ENCODE measurements at places on chromosomes 3 and 15.

DNA sequence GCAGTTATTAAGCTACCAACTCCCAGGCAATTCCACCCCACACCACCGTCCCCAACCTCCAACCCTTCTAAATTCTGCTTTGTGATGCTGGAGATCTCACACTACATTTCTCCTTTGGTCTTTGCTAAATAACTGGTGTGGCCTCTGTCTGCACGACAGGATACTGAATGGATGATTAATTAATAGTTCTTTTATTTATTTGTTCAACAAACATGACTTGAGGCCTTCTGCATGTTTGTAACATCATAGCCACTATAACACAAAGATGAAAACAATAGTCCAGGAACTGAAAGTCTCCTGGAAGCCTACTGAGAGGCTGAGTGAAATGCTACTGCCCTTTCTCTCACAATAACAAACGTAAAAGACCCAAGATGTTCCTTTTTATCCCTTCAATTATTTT lies 609.5 kb upstream of the UBE2E2 start:
- DNase-seq = no peak

- DNase-seq = no peak
These were observed 173.1 kb upstream of the CHRNA7 start for GRCh38 chr15:31857194-31857593.

- no peak for DNase-seq
These were observed 73.1 kb upstream of the COL8A1 start for GRCh38 chr3:99565331-99565730.

GRCh38 chr15:64897345-64897985 lies 14.2 kb upstream of the ANKDD1A start:
- no peak for DNase-seq

GRCh38 chr15:35934383-35935049 lies 388.6 kb upstream of the DPH6 start:
- DNase-seq = no peak

GRCh38 chr3:146817704-146818103 lies 212.6 kb upstream of the PLSCR5 start:
- DNase-seq = no peak

DNA sequence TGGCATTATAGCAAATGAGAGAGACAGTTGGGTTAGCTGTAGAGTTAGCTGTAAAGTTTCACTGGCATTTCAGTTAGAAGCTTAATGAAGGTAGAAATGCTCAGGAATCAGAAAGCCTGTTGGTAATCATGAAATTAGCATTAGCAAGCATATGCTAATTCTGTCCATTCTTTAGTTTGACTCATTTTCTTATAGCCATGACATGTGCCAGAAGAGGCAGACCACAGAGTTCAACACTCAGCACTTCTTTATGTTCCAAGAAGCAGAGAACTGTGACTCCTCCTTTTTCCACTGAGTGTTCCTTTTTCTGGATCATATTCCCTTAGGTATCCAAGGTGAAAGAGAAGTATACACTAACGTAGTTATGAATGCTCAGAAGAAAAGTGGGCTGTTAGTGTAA lies 276.2 kb upstream of the SGO1 start:
- DNase-seq = no peak

DNA sequence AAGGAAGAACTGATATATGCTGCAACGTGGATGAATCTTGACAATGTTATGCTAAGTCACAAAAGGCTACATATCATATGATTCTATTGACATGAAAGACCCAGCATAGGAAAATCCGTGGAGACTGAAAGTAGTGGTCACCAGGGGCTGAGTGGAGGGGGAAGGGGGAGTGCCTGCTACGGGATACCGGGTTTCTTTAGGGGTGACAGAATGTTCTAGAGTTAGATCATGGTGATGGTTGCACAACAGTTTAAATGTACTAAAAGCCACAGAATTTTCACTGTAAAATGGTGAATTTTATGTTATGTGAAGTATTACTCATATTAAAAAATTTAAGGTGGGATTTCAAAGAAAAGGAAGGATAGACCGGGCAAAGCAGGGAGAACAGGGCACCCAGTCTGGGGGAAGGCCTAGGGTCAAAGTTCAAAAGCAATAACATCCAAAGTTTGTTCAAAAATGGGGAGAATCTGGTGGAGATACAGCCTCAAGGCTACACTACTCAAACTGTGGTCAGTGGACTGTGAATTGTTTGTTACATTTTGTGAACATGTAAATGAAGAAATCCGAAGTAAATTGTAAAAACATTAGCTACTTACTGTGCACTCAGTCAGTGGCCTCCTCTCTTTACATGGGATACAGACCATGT lies 74.2 kb upstream of the FNDC3B start:
- no peak for DNase-seq

- no peak for DNase-seq
These were observed 42.2 kb downstream of the SYN2 start for GRCh38 chr3:12046406-12046805.

DNA sequence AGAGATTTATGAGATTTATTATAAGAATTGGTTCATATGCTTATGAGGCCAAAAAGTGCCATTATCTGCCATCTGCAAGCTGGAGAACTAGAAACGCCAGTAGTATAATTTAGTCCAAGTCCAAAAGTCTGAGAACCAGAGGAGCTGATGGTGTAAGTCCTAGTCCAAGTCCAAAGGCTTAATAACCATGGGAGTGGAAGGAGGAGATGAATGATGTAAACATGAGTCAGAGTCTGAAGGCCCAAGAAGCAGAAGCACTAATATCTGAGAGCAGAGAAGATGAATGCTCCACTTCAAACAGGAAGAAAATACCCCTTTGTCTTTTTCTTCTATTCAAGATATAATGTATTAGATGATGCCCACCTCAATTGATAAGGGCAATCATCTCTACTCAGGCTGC lies 185.7 kb downstream of the CGGBP1 start:
- no peak for DNase-seq

DNA sequence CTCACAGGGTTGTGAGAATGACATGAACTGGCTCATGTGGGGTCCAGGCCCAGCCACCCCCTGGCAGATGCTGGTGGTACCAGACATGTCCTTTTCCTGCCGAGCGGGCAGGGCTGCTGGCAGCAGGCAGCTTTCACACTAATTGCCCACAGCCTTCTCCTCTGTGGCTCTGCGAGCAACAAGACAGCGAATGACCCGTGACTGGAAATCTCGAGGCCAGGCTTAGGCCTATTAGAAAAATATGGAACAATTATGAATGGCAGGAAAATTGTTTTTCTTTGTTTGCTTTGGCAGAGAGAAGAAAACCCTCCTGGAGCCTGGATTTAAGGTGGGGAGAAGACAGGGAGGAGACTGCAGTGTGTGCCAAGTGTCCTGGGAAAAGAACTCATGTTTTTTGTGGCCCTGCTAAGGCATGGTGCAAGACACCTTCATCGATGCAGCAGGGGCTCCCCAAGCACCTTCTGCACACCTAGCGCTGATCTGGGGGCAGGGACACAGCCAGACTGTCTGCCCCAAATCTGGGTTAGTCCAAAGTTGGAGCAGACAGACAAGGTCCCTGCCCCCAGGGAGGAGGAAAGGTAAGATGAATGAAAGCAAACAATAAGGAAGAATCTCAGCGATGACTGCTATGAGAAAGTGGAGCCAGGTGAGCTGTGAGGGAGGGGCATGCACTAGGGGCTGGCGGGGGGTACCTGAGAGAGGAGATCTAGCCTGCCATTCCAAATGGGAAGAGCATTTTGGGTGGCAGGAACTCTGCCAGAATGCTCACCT lies 193.8 kb upstream of the TLE3 start:
- DNase-seq = no peak

DNA sequence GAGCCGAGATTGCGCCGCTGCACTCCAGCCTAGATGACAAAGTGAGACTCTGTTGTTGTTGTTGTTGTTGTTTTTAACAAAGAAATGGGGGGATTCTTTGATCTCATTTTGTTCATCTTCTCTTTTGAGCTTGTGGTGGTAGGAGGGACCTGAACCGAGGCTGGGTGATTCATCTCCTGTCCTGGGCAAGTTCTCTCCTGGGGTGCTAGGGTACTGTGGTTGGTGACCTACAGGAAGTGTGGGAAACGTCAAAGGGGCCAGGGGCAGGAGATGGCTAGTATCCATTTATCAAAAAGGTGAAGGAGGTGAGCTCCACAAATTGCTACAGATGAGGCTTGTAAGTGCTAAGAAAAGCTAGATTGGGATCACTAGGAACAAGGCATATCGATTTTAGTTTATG lies 14.3 kb downstream of the PPCDC start:
- no peak for DNase-seq

DNA sequence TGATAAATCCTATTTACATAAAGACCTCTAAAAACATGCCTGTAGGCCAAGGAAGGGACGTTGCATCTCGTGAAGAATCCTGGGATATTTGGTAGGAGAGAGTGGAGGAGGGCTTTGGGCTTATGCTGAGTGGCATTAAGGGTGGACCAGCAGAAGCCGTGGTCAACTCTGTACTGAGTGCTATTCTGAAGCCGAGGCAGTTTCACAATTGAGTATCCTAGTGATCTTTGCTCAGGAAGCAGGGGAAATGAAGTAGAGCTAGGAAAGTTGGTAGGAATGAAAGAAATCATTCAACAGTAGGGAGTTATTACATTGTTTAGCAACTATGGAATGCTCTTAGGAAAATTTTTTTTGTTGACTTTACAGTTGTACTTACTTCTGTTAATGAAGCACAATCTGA lies 24.2 kb downstream of the MCTP2 start:
- no peak for DNase-seq

DNA sequence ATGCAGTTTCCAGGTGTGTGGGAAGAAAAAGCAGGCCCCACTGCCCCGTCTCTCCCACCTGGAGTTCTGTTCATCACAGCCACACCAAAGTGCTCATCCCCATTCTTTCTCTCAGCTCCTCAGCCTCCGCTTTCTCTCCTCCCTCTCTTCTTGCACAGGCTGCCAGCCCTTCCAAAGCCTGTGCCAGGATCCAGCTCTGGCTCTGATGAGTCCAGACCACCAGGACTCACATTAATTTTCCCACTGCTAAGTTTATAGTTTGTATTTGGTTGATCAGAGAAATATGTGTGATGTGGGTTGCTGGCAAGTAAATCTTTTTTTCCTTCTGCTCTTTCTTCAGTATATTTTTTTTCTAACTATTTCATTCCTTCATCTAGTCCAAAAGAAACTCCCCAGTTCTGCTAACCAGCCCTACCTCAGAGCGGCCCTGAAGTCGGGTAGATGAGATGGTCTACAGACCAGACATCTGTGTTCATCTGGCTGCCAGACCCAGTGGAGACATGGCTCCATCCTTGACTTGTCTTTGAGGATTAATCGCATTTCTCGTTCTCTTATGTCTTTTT lies 49.8 kb downstream of the BOC start:
- DNase-seq = no peak

GRCh38 chr3:81029861-81030260 lies 731.6 kb downstream of the GBE1 start:
- no peak for DNase-seq

DNA sequence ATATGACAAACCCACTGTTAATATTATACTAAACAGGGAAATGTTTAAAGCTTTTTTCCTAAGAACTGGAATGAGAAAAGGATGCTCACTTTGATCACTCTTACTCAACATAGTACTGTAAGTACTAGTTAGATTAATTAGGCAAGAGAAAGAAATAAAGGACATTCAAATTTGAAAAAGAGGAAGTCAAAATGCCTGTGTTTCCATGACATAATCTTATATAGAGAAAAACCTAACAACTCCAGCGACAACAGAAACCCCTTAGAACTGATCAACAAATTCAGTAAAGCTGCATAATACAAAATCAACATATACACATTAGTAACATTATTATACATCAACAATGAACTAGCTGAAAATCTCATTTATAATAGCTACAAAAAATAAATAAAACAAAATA lies 200.6 kb upstream of the ROBO1 start:
- DNase-seq = no peak

DNA sequence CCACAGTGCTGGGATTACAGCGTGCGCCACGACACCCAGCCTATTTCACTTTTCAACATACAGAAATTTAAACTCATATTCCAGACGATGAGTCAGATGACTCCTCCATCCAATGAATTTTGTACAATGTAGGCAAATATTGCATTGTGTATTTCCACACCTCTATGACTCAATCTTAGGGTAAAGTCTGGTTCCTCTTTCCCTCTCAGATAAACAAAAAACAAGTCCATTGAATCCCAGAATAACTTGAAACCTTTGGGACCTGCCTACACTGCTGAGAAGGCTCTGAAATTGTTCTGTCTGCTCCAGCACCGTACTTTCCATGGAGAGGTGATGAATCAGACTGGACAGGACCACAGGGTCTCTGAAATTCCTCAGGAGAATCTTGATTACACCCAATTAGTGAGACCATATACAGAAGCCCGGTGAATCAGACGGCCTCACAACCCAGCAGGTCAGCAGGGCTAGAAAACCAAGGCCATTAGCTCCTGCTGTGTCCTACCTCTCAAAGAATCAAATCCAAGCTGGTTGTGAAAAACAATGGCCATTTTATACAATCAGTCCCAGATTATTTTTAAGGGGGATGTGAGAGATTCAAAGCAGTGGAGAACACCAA lies 112.6 kb downstream of the ERC2 start:
- no peak for DNase-seq

- DNase-seq = no peak
These were observed 25.0 kb downstream of the MRPL3 start for GRCh38 chr3:131477813-131478212.

DNA sequence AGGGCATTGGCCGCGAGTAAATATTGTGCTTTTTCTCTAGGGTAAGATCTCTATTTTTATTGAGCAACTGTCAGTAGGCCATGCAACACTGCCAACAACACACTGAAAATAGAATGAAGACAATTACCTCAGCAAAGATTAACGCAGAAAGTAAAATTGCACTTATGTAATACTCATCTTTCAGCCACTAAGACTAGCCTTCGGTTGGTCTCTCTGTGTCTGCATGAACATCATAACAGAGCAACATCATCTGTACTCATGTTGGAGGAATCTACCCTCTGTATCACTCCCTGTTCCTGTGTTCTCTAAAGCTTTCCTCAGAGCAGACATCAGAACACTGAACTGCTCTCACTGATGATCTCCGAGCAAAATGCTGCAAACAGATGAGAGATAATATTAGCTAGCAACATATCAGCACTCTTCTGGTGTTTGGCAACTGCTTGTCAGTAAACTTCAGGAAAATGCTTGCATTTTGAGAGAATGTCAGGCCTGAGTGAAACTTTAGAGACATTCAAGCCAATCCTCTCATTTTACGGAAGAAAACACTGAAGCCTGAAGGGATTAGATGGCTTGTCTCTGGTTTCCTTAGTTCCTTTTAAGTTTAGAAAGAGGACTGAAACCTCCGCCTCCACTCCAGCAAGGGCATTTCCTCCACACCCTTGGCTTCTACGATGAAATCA lies 8.4 kb upstream of the LRRC3B start:
- DNase-seq = no peak

DNA sequence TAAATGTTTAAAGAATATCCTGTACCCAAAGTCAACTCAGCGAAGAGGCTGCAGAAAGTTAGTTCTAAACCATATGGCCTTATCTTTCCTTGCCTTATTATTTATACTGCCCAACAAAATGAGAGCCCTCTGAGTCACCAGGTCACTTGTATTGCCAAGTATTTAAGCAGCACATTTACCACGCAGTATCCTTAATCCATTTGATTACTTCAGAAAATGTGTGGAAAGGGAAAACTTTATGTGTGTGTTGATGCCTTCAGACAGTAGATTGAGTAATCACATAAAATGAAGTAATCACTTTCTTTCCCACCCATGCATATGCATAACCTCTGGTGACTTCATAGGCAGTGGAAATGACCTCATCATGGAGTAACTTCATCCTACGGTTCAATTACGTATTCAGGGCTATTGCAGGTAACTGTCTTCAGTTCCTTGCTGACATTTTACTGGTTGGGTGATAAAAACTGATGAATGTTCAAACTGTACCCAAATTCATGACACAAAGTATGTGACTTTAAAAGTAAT lies 7.5 kb upstream of the CADPS start:
- DNase-seq = no peak
